ENCODE measurements at places on chromosomes 4 and X.
A peak's percentile ranks its signal among the peaks of the same experiment; 100 is the strongest.

GRCh38 chr4:11428231-11428898 lies at the start of gene HS3ST1:
HS3ST1 (minus strand) TSS chr4:11428894; CDS start chr4:11400005, 28,889 bp downstream.
- no peak for DNase-seq

DNA sequence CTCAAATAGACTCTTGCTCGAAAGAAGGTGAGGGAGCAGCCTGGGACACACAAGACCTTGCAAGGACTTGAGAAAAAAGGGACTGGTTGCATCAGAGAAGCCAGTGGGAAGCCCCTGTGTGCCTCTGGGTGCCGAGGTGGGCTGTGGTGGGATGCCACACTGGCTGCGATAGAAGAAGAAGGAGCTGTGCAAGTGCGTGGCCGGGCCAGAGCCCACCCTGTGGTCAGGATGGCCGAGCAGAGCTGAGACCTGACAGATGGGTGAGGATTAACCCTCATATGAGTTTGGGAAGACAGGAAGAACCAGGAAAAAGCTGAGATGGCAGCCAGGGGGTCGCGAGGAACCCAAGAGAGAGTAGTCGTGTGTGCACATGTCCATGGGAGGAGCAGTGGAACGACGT lies 44.6 kb upstream of the HGFAC start:
- DNase-seq, result no peak

DNA sequence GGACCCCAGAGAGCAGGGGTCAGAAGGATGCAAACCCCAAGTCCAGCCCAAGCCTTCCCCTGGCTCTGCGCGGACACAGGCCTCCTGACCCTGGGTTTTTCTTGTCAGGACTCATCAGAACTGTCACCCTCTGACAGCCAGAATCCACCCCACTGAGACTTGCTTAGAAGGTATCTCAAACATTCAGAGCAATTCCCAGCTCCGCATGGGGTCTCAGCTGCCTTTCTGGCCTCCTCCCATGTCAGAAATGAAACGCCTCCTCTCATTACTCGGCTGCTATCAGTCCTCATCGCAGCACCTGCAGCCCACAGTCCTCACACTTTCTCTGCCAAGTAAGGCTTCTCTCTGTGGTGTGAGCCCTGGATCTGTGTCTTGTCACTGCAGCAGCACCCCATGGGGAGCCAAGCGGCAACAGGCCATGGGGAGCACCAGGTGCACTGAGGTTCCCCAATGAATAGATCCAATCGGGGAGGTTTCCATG lies 97.8 kb downstream of the WFS1 start:
- no peak for DNase-seq

DNA sequence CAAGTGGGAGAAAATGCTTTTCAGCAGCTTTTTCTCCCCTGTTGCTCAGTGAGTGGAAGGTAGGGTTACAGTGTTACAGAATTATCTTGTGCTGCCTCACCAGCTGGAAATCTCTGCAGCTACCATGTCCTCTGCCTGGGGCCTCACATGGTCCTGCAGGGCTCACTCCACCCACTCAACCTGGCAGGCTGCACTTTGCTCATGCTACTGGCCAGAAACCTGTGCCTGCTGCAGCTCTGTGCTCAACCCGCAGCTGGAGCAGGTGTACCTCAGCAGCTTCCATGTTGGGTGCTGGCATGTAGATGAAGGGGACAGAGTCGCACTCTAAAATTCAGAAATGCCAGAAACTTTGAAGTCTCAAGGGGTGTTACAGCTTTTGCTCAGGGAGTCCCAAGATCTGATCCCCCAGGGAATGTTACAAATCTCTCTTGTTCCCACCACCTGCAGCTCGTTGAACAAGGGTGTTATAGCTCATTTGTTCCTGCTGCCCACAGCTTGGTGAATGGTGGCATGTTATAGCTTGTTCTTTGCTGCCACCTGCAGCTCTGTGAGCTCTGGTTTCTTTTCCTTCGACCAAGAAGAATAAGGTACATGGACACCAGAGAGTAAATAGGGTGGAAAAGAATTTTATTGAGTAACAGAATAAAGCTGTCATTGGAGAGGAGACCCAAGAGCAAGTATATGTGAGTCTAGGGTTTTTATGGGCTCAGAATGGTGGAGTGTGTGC lies 845.8 kb downstream of the TECRL start:
- DNase-seq, result no peak

- no peak for DNase-seq
Measured at GRCh38 chrX:97211070-97211469, 327.4 kb downstream of the RPA4 start.

DNA sequence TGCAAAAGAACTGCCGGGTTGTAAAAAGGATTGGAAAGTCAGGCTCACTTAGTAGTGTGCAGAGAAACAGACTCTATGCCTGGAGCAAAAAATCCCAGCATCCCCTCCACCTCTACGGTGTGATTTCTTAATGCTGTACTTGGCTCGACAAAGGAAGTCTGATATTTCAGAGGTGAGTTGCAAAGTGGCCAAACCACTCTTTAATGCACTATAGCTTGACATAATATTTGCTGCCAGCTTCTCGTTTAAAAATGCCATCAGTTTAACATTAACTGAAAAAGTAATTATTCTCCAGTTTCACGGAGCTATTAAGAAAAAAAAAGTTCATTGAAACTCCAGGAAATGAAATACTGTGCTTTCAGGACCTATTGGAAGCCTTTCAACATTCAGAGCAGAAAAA lies 448.3 kb upstream of the ZFP42 start:
- no peak for DNase-seq

GRCh38 chrX:10831716-10832502 lies 211.5 kb upstream of the MID1 start:
- no peak for DNase-seq

DNA sequence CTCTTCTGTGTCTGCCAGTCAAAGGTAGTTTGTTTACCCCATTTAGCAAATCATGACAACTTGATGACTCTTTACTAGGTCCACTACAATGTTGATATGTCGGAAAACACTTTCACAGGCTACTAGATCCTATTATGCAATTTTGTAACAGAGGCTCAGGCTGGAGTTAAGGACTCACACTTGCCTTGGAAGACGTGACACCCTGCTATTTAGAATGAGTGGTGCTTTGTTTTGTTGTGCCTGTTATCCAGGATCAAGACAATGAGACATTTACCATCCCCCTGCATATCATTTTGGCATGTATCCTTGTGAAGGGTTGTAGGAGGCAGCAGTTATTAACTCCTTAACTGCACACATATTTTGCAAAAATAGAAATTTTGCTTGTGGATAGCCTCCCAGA lies 263.7 kb downstream of the IL1RAPL1 start:
- no peak for DNase-seq

GRCh38 chr4:109411964-109412363 lies 21.7 kb upstream of the SEC24B start:
- DNase-seq, result no peak

- DNase-seq, result no peak
Measured at GRCh38 chr4:39928538-39928937, 49.2 kb downstream of the PDS5A start.

GRCh38 chrX:16687514-16687913 lies 25.0 kb downstream of the CTPS2 start:
- DNase-seq, result no peak

DNA sequence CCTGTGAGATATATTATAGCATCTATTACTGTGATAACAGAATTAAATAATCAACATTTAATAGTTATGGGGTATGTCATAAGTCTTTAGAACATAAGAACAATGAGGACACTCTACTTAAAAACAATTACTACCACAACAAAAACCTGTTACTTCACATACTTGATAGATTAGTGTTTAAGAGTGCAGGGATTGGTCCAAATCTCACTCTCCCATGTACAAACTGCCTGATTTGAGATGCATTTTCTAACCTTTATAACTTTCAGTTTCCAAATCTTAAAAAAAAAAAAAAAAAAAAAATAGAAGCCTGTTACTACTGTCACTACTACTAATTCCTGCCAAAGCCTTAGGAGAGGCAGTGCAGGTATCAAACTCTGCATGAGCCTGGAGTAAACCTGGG lies 5.6 kb downstream of the PCDH18 start:
- DNase-seq, result no peak

GRCh38 chrX:154030266-154030665 lies 10.6 kb upstream of the IRAK1 start:
- DNase-seq, result no peak

DNA sequence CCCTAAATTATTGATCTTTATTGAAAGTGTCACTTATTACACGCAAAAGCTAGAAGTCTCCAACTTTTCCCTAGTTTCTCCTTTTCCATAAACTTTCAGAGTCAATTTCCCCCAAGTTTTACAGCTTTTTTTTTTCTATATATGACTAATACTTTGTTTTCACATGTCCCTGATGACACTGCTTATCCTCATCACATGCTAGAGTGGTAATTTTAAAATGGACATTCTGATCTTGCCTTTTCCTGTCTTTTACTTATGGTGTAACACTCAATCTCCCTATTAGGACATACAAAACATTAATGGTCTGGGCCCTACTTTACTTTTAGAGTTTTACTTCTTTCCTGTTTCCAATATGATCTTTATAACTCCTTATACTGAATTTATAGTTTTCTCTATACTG lies 112.6 kb downstream of the ANK2 start:
- no peak for DNase-seq

GRCh38 chrX:140766024-140766611 lies 56.6 kb downstream of the LINC00632 start:
- peak; percentile 45 for DNase-seq

GRCh38 chr4:7288751-7289523 lies 96.6 kb downstream of the SORCS2 start:
- no peak for DNase-seq

DNA sequence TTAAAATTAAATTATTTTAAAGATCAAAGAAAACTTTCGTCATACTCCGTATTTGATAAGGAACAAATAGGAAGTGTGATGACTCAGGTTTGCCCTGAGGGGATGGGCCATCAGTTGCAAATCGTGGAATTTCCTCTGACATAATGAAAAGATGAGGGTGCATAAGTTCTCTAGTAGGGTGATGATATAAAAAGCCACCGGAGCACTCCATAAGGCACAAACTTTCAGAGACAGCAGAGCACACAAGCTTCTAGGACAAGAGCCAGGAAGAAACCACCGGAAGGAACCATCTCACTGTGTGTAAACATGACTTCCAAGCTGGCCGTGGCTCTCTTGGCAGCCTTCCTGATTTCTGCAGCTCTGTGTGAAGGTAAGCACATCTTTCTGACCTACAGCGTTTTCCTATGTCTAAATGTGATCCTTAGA lies at the start of gene CXCL8:
TSS of gene CXCL8 (plus strand) at position 217 of the 426 bp plus-strand sequence. CDS start at position 307, 90 bp downstream.
- peak; percentile 14 for DNase-seq

DNA sequence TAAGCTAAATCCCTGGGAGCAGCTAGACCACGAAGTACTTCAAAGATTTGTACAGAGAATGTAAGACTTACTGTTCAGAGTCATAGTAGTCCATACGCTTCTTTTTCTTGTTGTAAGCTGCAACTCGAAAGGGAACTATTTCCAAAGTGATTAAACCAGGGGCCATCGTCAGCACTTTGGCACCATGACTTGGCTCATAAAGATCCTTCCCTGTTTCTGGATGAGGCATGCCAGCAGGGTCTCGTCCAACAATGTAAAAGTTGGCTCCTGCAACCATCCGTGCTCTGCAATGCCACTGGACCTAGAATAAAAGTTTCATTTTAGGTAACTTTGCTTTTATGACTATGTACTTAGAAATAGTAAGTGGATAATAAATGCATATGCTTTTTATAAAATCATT lies 88.5 kb downstream of the PAPSS1 start:
- no peak for DNase-seq

DNA sequence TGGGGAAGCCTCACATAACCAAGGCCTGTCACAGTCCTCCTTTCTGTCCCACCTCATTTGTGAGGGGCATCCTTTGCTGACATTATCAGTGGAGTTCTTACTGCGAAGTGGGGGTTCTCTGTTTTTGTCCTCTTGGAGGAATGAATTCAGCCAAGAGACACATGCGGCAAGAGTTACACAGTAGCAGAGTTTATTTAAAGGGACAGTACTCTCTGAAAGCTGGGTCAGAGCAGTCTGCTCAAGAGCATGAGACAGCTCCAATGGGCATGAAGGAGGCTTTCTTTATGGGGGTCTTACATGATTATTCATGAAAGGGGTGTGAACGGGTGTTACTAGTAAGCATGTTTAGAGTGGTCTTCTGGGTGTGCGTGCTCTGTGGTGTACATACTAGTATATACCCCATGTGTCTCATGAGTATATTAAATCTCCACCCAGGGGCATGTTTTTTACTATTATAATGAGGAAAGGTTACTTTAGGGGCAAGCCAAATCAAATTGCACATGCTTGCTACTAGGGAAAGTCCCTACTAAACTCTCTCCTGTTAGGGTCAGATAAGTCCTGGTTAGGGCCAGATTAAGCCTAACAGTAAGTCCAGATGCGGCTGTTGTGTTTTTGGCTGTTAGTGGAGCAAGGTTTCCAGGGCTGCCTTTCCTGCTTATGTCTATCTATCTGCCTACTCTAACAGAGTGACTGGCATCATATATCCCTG lies 19.8 kb upstream of the LGI2 start:
- DNase-seq, result no peak

DNA sequence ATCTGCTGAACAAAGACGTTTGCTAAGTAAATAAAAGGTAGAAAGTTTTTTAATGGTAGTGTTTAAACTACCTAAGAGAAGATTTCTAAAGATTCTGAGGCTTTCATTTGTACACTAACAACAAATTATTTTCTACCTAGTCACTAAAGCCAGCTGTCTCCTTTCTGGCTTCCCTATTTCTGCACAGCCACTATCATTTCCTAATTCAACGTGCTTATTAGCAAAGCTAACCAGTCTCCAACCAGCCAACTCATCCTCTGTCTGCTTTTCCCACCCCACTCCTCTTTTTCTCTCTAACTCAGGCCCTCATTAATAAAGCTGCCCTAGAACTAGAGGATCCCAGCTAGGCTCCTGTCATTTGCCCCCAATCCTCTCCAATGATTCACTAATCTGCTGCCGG lies 118.2 kb downstream of the ZNF827 start:
- no peak for DNase-seq

GRCh38 chrX:16825264-16826035 lies 39.2 kb downstream of the TXLNG start:
- no peak for DNase-seq

GRCh38 chrX:34382416-34382815 lies 250.3 kb upstream of the FAM47A start:
- no peak for DNase-seq

DNA sequence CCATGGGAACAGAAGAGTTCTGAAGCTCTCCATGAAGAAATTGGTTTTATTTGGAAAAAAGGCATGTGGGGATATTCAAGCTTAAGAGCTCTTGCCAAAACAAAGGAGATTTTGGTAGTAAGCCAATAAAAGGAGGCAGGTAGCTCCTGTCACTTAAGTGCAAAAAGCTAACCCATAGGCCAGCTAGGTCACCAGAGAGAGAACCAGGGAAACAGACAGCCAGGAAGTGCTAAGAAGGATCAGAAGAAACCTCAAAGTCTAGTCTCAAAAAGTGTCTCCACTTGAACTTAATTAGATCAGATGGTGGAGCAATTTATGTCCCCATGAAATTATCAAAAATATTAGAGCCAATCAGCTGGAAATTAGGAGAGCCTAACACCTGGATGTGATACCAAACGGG lies 49.2 kb downstream of the CD40LG start:
- peak; percentile 38 for DNase-seq

Data from CD4-positive, alpha-beta T cell treated with Interleukin-17A for 1 hour (primary cell).